Stimulated activated naive CD8-positive, alpha-beta T cell treated with anti-CD3 and anti-CD28 coated beads, Interleukin-15, Interleukin-2, amounts not matched to agents 100 U/mL and 50 U/mL, for 24 hours (primary cell): ENCODE measurements at places on chromosomes 4 and X.

DNA sequence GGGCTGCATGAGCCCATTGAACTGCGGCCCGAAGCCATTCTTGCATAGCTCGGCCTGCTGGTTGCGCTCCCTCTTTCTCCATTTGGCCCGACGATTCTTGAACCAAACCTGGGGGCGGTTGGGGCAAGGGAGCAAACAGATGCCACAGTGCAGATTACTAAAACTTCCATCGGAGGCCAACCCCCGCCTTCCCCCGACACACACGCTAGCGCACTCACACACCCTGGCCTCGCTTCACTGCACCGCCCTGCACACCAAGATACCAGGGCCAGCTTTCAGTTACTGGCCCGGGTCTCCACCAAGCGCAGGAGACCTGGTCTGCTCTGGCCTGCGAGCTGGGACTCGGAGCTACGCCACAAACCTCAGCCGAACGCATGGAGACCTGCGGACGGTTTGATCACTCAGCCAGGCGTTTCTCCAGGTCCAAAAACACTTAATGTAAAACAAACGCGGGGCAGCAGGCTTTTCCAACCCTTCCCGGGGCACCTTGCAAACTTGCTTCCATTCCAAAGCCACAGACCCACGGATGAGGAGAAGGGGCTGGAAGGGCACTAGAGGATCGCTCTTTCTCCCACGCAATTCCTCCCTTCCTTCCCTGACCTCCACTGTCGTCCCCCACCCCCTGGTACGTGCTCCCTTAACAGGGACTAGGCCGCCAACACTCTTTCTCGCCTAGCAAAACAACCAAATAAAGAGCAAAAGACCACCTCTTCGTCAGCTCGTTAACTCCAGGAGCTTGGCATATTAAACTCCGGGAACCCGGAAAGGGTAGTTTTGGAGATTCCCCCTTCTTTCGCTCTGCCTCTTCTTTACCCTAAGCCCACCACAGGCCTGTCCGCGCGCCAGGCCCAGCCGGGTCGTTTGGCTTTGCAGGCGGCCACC, 4.1 kb downstream of the PITX2 start:
- no peak for DNase-seq

DNA sequence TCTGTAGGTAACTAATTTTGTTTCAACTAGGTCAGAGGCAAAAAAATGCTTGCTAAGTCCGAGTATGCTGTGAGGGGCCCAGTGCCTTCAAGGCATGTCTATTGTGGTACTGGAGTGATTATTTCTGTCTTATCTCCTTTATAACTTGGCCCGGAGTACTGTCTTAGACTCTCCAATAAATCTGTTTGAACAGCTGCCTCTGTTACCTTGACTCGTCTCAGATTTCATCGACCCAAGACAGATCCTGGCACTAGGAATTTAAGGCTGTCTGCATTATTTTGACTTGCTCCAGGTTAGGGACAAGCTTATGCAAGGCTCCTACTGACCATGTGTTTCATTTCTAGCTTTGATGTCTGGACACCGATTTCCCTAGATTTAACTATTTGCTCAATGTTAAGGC, 41.1 kb upstream of the NKAP start:
- no peak for DNase-seq

GRCh38 chr4:177450426-177451107, 8.3 kb upstream of the AGA start:
- no peak for DNase-seq

DNA sequence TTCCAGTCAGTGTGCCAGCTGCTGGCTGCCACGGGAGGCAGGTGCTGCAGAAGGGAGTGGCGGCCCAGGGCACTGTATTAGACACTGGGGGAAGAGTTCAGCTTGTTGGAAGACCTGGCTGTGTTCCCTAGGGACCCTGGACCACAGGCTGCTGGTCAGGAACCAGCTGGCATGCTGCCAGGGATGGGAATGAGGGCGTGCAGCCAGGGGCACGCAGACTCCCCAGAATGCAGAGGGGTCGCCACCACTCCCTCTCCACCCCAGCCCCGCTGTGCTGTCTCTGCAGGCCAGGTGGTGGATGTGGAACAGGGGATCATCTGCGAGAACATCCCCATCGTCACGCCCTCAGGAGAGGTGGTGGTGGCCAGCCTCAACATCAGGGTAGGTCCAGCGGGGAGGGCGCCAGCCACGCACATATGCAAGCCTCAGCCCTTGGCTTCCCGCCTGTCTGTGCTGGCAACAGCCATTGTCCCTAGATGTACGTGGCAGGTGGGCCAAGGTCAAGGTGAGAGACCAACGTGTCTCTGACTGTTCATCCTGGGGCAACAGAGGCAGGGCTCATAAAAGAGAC, 12.3 kb downstream of the ABCD1 start:
- no peak for DNase-seq

GRCh38 chr4:186644737-186645261, 78.9 kb downstream of the FAT1 start:
- no peak for DNase-seq

- DNase-seq = no peak
Measured at GRCh38 chr4:135325264-135325663, 1123.7 kb upstream of the PABPC4L start.

DNA sequence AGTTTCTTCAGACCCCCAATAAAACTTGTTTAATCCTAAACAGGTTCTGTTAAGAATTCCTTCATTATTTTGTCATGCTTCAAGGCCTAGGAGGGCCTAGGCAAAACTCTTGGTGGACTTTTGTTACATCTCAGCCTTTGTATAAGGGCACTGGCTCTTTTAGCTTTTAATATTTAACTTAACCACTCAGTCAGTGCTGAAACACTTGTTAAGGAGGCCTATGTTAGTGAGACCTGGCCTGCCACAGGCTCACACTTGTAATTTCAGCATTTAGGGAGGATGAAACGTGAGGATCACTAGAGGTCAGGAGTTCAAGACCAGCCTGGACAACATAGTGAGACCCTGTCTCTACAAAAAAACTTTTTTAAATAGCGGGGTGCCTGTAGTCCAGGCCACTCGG, 32.7 kb upstream of the PGK1 start:
- no peak for DNase-seq

DNA sequence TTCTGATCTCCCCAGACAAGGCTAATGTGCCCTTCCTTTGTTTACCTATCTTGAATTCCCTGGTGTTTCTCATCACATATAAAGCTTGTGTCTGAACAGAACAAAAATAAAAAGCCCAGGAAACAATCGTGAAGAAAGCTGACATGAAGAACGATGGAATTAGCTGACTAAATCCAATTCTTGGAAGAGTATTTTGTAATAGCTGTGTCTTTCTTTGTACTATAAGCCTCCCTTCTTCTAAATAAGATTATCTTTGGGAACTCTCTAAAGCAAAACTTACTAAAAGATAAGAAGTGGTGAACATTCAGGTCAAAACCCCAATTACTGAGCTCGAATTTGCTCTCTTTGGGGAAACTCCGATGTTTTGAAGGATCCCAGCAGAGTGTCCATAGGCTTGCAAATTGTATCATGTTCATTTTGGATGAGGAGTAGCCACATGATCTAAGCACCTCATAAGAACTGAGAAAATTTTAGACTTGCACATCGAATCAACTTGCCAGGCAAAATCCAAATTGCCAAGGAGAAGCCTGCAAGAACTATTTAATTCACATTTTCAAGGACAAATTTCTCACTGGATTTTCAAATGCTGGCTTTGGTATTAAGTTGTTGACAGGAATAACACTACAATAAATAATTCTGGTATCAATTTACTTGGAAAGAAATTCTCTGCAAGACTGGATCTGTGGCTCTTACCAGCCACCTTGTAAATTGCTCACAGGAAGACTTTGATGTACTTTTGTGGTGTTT, 106.2 kb downstream of the LNX1 start:
- no peak for DNase-seq

- no peak for DNase-seq
Measured at GRCh38 chrX:136765821-136766356, 14.8 kb downstream of the ARHGEF6 start.

DNA sequence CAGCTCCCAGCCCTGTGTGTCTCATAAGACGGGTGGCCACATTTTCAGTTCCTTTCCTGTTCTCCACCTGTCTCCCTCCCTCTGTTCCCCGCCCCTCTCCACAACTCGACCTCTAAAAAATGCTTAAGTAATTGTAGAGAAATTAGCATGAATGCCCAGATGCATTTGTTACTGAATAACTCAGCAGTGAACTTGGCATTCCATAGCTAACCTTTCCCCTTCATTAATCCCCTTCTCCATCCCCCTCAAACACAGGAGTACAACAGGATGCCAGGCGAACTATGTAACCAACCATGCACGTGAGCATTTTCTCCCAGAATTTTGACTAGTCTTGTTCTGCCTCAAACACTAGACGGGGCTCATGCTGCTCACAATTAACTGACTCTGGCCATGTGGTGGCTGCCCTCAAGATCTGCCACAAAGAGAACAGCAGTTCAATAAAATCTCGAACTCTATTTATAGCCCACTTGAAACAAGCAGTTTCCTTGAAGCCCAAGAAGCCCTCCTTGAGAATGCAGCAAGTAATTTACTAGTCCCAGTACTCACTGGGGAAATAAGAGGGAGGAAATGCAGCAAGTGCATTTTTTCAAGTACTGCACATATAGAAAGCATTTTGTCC, 351.2 kb downstream of the ARHGAP24 start:
- DNase-seq = no peak

DNA sequence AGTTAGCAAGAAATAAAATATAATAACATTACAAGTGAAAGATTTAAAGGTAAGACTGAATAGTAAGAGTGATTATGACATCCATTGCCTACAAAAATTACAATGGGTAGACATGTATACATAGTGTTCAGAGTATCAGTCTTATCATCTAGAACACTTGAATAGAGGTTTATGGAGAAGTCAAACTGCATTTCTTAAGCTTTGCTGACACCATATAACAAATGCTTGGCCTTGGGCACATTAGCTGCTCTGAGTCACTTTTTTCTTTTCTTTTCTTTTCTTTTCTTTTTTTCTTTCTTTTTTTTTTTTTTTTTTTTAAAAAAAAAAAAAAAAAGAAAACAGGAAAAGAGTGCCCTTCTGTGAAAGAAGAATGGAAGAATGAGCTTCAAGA, 220.0 kb downstream of the SPCS3 start:
- no peak for DNase-seq

GRCh38 chr4:158051401-158052235, 121.2 kb downstream of the GASK1B start:
- DNase-seq = no peak

DNA sequence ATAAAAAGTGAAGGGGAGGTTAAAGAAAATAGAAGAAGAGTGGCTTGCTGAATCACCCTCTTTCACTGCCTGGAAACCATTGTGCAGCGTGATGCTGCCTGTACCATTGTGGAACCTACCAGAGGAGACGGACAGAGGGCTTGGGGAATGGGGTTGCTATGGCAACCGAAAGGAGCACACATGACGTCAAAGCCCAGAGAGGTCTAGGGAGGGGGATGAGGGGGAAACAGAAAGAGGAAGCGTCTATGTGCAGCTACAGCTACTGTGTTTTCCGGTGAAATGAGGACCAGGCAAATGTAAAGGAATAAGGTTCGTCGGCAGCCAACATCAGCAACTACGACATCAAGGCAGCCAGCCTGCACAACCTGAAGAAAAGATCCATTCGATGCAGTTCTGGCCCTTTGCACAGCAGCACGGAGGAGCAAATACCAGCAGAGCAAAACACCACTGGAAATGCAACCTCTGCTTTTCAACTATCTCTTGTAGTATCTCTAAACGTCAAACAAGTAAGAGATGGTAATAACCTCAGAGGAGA, at the start of gene MAPK10:
Gene MAPK10 (minus strand): TSS at position 110 of the 535 bp plus-strand sequence.
- peak; percentile 45 for DNase-seq

DNA sequence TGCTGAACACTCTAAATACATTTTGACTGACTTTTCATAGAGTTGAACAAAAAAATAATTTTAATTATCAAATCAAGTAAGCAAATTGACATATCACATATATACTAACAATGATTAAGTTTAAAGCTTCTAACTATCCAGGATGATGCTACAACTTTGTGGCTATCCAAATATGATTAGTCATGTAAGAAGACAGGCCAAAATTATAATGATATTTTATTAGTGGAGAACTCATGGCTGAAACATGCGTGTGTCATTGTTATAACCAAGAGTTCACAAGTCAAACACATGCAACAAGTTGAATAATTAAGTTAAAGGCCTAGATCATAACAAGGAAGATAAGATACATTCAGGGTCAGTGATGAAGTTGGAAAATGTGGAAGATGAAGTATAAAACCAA, 346.8 kb downstream of the FSTL5 start:
- no peak for DNase-seq
